Anterior cingulate cortex (tissue), 58 donors: ENCODE measurements at places on chromosomes 3 and 15.

DNA sequence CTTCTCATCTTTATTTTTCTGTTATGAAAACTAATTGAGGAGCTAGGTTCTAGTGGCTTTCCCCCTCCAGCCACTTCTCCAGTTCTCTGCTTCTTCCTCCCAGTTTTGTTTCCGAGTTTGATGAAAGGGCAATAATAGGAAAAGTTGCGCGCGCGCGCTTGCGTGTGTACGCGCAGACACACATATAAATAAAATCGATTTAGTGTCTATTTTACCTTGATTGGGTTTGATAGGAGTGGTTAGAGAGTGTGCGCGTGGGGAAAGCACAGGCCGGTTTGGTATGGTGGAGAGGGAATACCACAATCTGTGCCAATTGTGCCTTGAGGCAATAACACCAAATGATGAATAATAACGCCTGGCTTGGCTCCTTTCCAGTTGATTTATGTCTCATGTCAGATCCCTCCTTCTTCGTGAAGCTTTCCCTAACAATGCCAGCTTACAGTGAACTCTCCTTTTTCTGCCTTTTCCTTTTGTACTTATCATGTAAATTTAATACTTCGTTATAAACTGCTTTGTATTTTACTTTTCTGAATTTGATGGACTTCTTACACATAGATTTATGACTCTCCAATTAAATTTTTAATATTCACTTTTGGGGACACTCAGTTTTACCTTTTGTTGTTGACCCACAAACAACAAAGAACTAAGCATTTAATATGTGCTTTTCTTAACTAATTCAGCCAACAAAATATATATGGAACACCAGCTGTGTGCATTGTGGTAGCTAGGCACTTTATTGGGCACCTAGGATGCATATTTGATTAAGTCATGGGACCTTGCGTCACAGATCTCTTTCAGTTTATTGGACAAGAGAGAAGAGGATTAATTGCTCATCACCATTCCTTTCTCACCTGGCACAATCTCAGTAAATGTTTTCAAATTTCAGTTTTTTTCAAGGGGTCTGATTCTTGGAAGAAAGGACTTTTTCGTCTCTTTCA lies 1.7 kb downstream of the TIPARP start:
- DNase-seq = no peak

- no peak for DNase-seq
Observed at GRCh38 chr3:126197854-126198584, 17.6 kb upstream of the ALDH1L1 start.

GRCh38 chr3:80770106-80771074 lies 991.1 kb downstream of the GBE1 start:
- DNase-seq = no peak

GRCh38 chr3:144774897-144775296 lies 803.3 kb downstream of the DIPK2A start:
- no peak for DNase-seq

- DNase-seq = no peak
Observed at GRCh38 chr3:46191730-46192129, 16.4 kb downstream of the CCR1 start.

DNA sequence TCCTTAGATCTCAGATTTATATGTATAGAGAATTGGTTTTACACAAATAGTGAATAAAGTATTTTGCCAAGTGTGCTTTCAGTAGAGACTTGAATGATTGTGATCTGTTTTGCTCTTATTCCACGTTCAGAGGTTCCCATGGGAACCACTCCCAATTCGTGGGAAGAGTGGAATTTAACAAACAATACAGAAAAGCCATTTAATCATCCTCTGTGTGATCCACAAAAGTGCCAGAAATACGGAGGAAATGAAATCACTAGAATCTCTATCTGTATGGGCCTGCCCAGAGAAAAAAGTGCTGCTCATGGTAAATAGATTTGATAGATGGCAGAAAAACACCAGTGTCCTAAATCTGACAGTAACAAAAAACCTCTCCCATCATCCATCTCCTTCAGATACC lies 56.0 kb downstream of the CNTN4 start:
- no peak for DNase-seq

GRCh38 chr15:73684581-73685455 lies 635 bp downstream of the CD276 start:
- DNase-seq = no peak

GRCh38 chr3:192655040-192655439 lies 72.3 kb downstream of the FGF12 start:
- no peak for DNase-seq
